Aorta (tissue), 5 donors: ENCODE measurements at places on chromosomes 1 and 21. TPM values are rescaled to one million over a fixed set of nuclear protein-coding genes. Genes with fewer than 3 reads are reported as not detected.

Gene LCE6A
- not detected for total RNA-seq

Gene LHX8
- total RNA-seq = not detected

DNA sequence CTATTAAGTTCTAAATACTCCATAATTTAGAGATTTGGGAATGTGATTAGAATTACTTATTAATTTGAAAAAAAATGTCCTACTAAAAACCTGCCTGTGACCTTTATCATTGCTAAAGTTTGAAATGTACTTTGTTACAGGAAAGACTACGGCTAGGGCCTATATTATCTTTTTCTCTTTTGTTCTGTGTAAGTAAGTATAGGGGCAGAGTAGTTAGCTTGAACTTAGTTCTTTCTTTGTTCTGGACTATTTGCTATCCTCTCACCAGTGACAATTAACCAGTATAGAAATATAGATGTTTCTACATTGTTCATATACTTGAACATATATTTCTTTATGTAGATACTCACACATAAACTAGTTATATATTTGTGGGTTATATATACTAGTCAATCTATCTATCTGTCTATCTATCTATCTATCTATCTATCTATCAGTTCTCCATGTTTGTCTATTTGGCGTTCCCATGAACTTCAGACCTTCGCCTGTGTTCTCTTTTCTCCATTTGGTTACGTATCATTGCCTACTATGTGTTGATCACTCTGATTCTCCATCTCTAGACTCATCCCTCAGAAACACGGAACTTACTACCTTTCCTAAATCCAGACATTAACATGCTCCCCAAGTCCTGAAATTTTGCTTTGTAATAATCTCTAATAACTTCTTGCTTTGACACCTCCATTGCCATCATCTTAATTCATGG is 3.3 kb downstream of the PTPRC start:
- no peak for DNase-seq

DNA sequence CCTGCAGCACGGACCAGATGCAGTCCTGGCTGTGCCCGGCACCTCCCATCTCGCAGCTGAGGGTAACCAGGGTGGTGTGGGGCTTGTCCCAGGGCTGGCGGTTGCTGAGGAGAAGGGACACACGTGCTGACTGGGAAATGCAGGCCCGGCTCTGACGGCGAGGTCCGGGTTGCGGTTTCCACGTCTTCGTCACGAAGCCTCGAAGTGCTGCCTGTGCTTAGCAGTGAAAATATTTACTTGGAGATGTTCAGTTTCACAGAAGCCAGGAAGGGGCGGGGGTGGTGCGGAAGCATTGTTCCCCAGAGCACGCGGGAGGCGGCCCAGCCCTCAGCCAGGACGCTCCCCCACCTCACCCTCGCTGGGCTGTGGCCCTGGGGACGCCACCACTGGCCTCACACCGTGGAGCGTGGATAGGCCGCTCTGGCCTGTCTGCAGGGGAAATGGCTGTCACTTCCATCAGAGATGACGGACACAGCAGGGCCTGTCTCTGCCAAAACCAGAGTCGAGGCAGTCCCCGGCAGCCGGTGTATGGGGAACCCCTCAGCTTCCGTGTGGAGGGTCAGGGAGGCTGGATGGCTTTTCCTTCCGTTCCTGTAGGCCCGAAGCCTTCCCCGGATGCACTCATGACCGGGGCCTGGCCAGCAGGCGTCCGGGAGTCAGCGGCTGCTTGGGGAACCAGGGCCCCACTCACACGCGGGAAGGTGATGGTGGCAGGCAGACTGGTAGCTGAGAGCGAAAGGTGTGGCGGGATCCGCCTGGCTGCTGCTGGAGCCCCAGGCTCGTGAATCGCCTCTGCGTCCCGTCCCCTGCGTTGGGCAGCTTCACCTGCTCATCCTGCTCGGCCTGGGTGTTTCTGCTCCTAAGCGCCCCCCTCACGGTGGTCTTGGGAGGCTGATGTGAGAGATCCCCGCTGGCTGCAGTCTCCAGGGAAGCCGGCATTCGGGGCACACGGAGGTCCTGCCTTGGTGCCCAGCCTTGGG is 14.7 kb upstream of the POFUT2 start:
- peak; percentile 90 for DNase-seq

- no peak for DNase-seq
Measured at GRCh38 chr1:195590649-195591048, 1017.6 kb downstream of the KCNT2 start.

DNA sequence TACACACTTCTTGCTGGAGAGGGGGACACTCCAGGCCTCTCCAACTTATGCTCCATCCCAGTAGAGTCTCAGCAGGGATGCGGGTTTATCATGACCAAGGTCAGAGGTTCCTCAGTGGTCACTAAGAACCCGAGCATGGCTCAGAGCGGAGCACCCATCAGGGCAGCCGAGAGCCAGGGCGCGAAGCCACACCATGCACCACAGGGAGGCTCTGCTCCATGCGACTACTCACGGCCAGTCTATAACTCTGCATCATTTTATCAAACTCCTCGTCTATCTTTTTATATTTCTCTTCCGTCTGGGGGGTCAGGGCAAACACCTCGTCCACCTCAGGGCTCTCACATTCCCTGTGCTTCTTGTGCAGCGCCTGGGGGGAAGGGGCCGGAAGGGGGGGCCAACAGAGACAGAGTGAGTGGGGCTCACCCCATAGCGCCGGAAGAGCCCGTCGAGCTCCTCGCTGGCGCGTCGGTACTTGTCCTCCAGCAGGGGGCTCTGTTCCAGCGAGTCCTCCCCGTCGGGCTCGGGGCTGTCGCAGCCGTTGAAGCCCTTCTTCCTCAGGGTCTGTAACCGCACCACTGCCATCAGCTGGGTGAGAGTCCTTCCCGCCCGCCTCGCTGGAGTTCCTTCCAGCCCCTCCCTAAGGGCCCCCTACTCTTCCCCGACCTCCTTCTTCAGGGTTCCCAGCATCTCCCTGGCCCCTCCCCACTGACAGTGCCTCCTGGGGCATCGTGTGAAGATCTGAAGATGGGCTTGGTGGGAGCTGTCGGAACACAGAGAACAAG is 20.0 kb downstream of the MEF2D start:
- peak; percentile 89 for DNase-seq

GRCh38 chr1:26950602-26951001 is 9.7 kb downstream of the KDF1 start:
- no peak for DNase-seq

DNA sequence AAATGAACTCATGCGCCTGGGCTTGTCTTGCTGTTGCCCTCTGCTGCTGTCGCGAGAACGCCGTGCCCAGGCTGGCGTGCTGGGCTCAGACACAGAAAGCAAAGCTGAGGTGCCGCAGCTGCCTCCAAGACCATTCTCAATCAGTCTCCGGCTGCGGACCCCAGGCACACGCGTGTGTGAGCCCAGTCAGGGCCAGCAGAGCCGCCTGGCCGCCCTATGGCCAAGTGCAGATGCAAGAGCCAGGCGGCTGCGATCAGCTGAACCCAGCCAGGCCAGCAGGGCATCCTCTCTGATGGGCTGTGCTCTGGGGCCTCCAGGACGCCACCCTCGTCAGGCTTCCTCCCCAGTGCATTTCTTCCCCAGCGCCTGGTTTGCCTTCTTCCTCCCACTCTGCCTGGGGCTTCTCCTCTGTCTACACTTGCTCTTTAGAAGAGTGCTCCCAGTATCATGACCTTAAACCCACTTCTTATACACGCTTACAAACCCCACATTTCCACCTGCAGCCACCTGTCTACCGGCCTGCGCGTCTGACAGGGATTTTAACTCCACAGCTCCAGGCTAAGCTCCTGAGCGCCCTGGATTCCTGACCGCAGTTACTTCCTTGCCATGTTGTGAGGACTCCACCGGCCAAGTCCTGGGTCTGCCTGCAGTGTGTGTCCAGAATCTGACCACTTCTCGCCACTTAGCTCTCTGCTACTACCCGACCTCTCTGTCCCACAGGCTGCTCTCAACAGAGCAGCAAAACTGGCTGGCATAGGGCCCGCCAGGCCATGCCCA is 21.7 kb upstream of the LRRC47 start:
- DNase-seq = peak; percentile 66
